ENCODE measurements at places on chromosomes 5 and 9.

DNA sequence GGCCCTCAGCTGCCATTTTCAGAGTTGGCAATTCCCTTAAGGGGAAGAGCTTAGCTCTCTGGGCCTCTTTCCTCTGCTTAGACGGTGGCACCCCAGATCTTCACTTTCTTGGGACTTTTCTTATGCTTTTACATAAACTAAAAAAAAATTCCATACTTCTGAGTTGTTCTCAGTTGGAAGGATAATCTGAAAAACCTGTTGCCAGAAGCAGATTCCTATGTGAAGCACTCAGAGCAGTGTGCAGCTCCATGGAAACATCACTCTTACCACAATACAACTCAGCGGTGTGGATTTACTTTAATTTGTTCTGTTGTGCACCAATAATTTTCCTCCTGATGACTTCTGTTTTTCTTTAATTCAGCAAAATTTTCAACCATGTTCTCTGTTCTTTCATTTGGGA lies 44.1 kb upstream of the MROH2B start:
- DNase-seq = no peak

GRCh38 chr9:112955550-112955949 lies 56.4 kb downstream of the ZNF883 start:
- no peak for DNase-seq

GRCh38 chr5:6358434-6358820 lies 19.9 kb downstream of the MED10 start:
- DNase-seq = no peak

- no peak for DNase-seq
These were observed 34.4 kb downstream of the APC start for GRCh38 chr5:112772124-112772523.

- DNase-seq = no peak
These were observed 30.4 kb downstream of the ELL2 start for GRCh38 chr5:95931079-95931833.

- no peak for DNase-seq
These were observed 79.5 kb upstream of the IL12B start for GRCh38 chr5:159409801-159410200.

DNA sequence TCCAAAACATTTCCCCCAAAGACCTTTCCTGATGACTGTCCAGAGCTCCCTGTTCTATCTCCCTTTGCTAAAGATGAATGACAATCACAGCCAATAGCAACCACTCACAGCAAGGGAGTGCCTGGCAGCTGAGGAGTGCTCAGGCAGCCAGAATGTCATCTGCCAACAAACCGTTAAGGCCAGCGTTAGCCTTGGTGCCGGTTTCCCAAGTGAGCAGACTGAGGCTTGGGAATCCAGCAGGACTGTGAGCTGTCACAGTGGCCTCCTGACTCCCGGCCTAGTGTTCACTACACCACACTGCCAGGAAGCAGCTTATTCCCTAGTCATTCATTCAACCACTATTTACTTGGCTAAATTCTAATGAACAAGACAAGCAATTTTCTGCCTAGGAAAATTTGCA lies 24.7 kb downstream of the STK10 start:
- DNase-seq = no peak

- no peak for DNase-seq
These were observed 192.9 kb downstream of the PIK3R1 start for GRCh38 chr5:68408345-68408871.

DNA sequence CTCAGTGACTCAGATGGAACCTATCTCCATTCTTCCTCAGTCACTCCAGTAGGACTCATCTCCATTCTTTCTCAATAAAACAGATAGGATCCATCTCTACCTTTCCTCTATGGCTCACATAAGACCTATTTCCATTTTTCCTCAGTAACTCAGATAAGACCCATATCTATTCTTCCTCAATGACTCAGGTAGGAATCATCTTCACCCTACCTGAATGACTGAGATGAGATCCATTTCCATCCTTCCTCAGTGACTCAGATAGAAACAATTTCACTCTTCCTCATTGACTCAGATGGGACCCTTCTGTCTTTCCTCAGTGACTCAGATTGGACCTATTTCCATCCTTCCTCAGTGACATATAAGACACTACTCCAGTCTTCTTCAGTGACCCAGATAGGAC lies 165.1 kb downstream of the FBXO4 start:
- DNase-seq = no peak

DNA sequence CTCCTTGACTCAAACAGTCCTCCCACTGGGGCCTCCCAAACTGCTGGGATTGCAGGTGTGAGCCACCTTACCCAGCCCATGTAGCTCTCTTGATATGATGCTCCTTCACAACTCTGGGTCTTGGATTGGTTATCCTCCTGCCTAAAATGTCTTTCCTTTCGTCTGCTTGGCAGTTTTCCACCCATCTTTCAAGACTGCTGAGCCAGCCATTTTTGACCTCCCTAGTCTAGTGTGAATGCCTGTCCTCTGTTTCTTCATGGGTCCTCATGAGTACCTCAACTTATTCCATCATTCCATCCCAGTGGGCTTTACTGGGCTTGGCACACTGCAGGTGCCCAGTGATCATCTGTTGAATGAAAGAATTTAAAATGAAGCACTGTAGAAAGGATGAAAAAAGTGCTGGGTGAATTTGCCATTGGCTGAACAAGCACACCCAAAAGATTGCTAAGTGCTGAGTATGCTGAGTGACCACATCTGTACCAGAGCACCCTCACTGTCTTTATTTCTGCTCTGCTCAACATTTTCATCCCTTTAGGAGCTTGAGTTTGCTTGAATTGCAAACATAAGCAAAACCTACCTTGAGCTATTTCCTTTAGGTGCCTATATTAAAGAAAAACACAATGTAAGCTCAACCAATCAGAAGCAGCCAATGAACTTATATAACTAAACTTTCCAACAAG lies 84.8 kb upstream of the FAM169A start:
- DNase-seq = no peak

DNA sequence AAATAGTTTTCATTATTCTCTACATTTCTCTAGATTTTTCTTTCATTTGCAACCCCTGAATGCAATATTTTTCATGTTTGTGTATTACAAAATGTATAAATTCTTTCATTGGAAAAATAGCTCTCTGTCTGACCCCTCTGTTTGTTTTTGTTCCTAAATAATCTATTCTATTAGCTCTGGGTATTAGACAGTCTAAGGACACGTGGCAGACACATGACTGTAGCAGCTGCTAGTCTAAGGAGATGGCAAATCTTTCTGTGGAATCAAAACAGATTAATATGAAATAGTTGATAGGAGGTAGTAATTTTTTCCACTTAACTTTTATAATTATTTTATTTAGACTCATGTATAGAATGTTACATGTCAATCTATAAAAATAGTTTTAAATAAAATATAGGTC lies 21.4 kb upstream of the SPATA9 start:
- DNase-seq = no peak

- DNase-seq = no peak
These were observed 9.4 kb upstream of the REEP5 start for GRCh38 chr5:112931473-112931872.

DNA sequence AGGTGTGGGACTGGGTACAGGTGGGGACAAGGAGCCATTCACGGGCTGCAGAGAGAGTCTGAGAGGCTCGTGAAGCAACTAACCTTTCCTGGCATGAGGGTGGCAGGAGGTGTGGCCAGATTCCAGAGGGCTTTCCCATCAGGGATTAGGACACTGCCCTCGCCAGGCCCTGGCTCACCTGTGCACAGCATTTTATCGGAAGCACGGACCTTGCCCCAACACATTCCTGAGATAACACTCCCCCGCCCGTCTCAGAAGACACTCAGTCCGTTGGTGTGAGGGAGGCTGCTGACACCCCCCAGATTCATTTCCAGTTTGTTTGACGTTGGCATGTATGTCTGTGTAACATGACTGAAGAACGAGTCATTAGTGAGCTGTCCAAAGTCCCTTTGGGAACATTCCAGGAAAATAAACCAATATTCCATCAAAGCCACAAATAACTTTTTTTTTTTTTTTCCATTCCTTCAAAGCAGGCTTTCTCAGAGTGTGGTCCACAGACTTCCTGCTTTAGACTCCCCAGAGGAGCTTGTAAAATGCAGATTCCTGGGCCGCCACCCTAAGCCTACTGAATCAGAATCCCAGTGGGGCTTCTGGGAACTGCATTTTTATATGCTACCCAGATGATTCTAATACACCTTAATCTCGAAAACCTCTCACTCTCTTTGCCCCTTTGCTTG lies 23.4 kb downstream of the WWC1 start:
- DNase-seq = no peak

- no peak for DNase-seq
These were observed 125.1 kb upstream of the FST start for GRCh38 chr5:53355316-53355715.

GRCh38 chr5:32642276-32643002 lies 57.1 kb downstream of the SUB1 start:
- DNase-seq = no peak

DNA sequence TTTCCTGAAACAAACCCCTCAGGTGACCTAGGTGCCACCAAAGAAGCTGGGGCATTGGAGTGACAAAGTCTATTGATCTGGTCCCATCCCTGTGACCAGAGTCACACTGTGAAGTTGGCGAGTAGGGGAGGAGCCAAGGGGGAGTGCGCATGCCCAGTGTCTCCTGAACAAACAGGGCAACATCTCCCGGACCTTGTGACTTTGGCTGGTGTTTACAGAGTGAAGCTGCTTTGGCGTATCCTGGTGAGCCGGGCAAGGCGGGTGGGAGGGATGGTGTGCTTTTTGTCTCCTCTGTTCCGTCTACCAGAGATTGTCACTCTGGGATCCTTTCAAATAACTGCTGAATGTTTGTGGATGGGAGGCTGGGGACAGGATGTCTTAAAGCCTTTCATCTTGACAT lies 204.5 kb downstream of the HSPA4 start:
- DNase-seq = no peak

GRCh38 chr9:11064909-11065308 lies 452.1 kb upstream of the PTPRD start:
- no peak for DNase-seq

GRCh38 chr5:126963822-126964375 lies 66.5 kb downstream of the MARCHF3 start:
- no peak for DNase-seq

GRCh38 chr9:29213417-29214153 lies 1640.3 kb upstream of the C9orf72 start:
- no peak for DNase-seq

- no peak for DNase-seq
These were observed 196.6 kb downstream of the FANCC start for GRCh38 chr9:95120781-95121370.

DNA sequence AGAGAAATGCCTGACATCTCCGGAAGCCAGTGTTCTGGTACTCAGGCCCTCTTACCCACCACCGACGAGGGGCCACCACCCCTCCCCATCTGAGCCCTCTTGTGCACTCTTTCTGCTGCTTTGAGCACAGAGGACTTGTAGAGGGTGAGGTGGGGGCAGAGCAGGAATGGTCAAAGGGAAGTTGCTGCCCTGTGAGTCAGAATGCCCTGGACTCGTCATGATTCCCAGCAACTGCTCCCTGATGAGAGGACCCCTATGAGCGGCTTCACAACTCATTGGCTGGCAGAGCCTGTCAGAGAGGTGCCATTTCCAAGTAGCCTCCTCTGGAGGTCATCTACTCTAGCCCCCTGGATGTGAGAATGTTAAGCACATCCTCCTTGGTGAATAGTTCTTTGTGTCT lies 845 bp downstream of the ECSCR start:
- no peak for DNase-seq

GRCh38 chr9:109439378-109440116 lies 58.6 kb downstream of the PTPN3 start:
- DNase-seq = no peak

- no peak for DNase-seq
These were observed 60.9 kb downstream of the ZNF354C start for GRCh38 chr5:179120951-179121666.

DNA sequence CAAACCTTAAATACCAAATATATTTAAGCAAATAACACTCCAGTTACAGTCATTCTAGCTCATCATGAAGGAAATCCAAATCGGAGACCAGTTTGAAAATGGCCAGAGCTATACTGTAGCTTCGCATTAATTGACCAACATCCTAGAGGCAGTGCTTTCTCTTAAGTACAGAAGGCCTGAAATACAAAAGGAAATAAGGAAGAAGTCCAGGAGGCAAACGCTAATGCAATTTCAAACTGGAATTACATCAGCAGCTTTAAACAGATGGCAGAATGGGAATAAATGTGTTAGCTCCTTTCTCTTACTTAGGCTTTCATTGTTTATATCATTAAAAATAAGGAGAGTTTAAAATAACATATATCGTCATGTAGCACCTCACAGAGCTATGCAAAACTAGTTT lies 197.0 kb downstream of the SEC61B start:
- no peak for DNase-seq

GRCh38 chr5:154107756-154108155 lies 69.0 kb downstream of the MFAP3 start:
- no peak for DNase-seq

DNA sequence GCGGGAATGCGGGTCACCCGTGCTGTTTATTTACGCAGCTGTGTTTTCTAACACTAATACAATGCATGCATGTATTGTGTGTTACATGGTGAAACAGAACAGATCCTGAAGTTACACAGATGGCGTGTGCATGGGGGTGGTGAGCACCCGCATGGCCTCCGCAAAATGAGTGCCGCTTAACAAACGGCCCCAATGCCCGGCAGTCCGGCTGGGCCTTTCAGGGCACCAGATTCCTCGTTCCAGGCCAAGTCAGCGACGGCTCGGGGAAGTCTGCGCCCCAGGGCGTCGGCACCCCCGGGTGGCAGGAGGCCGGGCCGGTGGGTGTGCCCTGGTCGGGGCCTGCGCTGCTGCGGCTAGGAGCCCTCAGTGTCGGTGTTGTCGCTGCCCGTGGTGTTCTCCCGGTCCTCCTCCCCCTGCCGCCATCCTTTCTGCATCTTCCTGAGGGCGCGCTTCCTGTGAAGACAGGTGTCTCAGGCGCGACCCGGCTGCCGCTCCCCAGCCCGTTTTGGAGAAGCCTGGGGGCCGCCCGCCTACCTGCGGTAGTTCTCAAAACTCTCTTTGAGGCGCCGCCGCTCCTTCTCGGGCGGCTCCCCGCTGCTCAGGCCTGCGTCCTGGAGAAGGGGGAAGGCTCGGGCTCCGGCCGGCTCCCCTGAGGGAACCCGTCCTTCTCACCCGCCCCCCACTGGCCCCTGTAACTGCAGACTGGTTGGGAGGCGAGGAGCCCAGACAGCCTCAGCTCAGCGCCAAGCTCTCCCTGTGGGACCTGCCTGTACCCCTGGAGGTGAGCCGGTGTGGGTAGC lies 605 bp upstream of the DNLZ start:
- DNase-seq = no peak

DNA sequence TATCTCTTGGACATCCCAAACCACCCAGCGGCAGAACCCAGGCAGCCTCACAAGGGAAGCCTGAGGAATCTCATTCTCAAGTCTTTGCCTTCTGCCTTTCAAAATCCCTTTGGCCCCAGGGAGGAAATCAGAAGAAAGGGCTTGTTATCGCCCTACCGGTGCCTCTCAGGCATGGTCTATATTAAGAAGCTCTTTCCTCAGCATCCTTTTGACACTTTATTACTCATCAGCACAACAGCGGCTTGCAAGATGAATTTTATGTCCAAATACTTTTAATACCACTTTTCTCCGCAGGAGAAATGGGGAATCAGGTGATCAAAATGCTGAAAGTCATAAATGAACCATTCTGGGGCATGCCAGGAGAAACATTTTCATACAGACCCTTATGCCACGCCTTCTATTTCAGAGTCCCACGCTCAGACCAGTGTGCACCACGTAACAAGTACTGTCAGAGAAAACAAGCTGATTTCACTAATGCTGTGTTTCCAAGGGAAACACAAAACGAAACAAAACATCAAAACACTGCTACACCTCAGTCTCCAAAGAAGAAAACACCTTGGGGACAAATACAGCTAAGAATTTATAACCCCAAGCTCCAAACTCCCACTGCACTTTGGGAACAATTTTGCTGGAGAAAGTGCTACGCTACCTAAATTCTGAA lies 30.0 kb downstream of the RAPGEF1 start:
- no peak for DNase-seq
